ENCODE measurements at places on chromosomes 13 and 19.

GRCh38 chr13:113769106-113769505, 10.1 kb downstream of the TMEM255B start:
- DNase-seq = no peak

- no peak for DNase-seq
Observed at GRCh38 chr19:46954993-46955812, 64.4 kb upstream of the NPAS1 start.

GRCh38 chr19:3041761-3042620, 12.9 kb upstream of the TLE2 start:
- no peak for DNase-seq

GRCh38 chr19:51688671-51689571, 4.2 kb upstream of the SPACA6 start:
- DNase-seq = peak; percentile 80

DNA sequence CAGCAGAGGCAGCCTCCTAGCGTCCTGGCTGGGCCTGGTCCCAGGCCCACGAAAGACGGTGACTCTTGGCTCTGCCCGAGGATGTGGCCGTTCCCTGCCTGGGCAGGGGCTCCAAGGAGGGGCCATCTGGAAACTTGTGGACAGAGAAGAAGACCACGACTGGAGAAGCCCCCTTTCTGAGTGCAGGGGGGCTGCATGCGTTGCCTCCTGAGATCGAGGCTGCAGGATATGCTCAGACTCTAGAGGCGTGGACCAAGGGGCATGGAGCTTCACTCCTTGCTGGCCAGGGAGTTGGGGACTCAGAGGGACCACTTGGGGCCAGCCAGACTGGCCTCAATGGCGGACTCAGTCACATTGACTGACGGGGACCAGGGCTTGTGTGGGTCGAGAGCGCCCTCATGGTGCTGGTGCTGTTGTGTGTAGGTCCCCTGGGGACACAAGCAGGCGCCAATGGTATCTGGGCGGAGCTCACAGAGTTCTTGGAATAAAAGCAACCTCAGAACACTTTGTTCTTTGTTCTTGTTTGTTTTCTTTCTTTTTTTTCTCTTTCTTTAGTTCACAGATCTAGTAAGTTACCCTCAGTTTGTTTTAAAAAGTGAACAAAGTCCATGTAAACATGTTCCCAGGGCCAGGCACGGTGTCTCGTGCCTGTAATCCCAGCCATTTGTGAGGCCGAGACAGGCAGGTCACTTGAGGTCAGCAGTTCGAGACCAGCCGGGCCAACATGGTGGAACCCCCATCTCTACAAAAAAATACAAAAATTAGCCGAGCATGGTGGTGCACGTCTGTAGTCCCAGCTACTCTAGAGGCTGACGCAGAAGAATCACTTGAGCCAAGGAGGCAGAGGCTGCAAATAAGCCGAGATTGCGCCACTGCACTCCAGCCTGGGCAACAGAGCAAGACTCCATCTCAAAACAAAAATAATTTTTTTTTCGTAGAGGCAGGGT, 10.2 kb downstream of the ANGPTL4 start:
- DNase-seq = no peak

DNA sequence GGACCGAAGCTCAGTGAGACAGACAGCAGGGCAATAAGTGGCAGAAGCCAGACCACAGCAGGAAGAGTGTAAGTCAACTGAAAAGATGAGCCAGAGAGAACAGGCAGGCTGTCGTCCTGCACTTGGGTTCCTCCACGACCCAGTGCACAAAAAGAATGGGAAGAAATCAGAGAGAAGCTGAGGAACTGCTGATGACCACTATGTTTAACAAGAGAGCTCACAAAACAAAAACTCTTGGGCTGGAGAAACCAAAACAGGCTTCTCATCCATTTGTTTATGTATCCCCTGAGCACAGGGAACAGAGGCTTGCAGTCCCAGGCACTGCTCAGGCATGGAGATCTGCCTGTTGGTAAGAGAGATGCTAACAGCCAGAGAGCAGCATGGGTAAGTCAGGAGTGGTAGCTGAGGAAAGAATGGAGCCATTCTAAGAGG, 14.0 kb downstream of the AKAP8L start:
- DNase-seq = no peak

- no peak for DNase-seq
Observed at GRCh38 chr13:111486331-111486730, 165.9 kb downstream of the TEX29 start.

- DNase-seq = no peak
Observed at GRCh38 chr13:48505597-48506091, 27.2 kb downstream of the RCBTB2 start.

DNA sequence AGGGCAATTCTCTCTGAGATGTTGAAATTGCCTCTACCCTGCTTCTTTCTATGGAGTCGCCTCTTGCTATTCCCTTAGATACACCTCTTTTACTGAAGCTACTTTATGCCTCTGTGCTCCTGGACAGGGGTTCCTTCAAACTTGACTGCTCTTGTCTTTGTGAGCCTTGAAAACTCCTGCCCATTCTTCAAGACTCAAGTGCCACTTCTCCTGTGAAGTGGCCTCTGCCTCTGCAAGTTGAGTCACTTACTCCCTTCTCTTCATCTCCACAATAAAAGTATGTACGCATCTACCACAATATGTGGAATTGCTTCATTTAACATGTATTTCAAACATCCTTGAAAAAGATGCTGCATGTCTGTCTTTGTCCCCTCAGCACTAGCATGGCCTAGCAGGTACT, 66.0 kb upstream of the TPP2 start:
- DNase-seq = no peak

DNA sequence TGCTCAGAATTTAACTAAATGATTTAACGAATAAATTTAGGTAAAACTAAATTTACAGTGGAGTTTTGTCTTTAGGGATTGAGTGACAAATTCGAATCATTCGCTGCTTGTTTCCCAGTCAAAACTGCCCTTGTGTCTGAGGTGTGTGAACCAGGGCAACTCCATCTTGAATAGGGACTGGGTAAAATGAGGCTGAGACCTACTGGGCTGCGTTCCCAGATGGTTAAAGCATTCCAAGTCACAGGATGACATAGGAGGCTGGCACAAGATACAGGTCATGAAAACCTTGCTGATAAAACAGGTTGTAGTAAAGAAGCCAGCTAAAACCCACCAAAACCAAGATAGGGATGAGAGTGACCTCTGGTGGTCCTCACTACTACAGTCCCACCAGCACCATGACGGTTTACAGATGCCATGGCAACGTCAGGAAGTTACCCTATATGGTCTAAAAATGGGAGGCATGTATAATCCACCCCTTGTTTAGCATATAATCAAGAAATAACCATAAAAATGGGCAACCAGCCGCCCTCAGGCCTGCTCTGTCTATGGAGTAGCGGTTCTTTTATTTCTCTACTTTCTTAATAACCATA, 10.2 kb upstream of the ANKRD10 start:
- no peak for DNase-seq
